ENCODE measurements at places on chromosomes 11 and 22.
A peak's percentile ranks its signal among the peaks of the same experiment; 100 is the strongest.

GRCh38 chr11:32312206-32312817 is 123.0 kb downstream of the WT1 start:
- DNase-seq: no peak

DNA sequence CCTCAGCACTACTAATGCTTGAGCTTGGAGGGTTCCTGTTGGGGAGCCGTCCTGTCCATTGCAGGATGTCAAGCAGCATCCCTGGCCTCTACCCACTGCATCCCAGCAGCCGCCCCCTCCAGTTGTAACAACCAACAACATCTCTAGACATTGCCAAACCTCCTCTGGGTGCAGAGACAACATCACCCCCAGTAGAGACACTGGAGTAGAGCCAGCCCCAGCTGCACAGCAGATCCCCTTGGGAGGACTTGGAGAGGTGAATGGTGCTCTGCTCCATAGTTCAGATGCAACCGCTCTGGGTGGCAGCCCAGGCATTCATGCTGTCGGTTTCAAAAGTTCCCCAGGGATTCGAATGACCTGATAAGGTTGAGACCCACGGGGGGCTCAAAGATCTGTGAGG is 259.0 kb downstream of the MN1 start:
- DNase-seq: no peak

GRCh38 chr11:10474551-10474950 is 19.5 kb downstream of the AMPD3 start:
- DNase-seq: no peak

- no peak for DNase-seq
Observed at GRCh38 chr11:59173080-59173963, 1.4 kb downstream of the DTX4 start.

- DNase-seq: no peak
Observed at GRCh38 chr11:128187835-128188234, 399.5 kb downstream of the ETS1 start.

GRCh38 chr11:123284454-123284853 is 89.4 kb upstream of the CLMP start:
- no peak for DNase-seq

DNA sequence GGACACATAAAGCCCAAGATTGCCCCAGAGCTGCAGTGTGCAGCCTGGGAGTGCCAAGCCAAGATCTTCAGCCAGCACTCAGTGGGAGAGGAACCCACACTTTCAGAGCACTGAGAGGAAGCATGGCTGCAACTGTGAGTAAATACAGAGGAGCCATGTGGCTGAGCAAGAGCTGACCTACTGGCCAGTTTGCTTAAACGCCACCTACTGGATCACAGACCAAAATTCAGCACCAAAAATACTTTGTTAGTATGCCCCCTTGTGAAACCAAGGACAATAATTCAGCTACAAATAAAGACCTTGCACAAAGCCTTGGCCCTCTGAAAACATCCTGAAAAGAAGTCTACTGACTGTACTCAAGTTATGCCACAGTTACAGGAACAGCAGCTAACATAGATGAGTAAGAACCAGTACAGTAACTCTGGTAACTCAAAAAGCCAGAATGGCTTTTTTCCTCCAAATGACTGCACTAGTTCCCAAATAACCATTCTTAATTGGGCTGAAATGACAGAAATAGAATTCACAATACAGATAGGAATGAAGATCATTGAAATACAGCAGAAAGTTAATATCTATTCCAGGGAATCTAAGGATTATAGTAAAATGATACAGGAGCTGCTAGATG is 10.1 kb upstream of the OR4A15 start:
- DNase-seq: no peak

DNA sequence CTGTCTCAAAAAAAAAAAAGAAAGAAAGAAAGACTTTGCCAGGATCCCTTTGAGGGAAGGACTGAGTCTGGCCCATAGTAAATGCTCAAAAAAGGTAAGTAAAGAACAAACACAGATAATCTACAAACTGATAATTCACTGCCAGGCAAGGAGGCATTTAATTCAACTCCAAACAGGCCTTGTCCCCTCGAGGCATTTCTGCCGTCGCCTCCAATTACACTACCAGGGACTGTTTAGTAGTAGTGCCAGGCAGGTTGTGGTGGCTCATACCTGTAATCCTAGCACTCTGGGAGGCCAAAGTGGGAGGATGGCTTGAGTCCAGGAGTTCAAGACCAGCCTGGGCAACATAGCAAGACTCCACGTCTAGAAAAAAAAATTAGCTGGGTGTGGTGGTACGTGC is 43.7 kb downstream of the PC start:
- DNase-seq: no peak

GRCh38 chr11:86720546-86720945 is 48.1 kb upstream of the ME3 start:
- DNase-seq: no peak

- DNase-seq: peak; percentile 7
Observed at GRCh38 chr11:4539603-4540219, 5.3 kb upstream of the OR52M1 start.

DNA sequence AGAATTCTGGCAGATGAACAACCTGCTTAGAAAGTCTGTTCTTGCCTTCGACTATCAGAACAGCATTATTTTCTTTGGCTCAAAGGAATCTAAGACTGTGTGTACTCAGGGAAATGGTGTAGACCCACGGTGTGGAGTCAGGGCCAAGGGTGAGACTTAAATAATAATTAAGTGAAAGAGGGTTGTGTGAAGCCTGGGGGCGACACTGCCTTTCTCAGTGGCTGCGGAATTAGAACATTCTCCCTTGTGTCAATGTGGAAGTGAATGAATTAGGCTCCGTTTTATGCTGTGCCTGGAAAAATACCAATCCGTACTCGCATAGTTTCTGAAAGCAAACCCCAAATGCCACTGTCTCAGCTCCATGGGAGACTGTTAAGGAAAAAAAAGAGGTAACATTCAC is 50.7 kb downstream of the NAV2 start:
- DNase-seq: no peak
